Caki2 (cell line): ENCODE measurements at places on chromosomes 1 and 21. TPM values are rescaled to one million over a fixed set of nuclear protein-coding genes. Genes with fewer than 3 reads are reported as not detected.

DNA sequence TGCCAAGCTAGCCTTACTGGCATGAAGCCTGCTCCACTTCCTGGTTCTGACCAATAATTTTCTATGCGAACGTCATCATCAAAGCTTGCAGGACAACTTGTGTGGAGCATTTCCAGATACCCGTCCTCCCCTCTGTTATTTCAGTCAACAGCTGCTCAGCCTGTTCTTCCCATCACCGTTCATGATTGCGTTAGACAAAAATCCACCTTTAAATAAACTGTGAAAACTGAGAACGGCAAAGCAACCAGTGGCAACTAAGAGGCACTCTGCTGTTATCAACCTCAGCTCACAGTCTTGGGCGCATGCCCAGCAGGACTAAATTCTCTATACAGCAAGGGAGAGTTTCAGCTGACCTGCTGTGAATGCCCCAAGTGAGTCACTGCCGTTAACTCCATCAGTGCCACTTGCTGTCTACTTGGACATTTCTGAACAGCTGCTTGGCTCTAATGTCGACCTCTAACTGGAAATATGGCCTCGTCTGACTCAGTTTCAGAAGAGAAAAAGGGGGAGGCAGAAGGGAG is 207.4 kb upstream of the RUNX1 start:
- peak; percentile 90 for DNase-seq

DNA sequence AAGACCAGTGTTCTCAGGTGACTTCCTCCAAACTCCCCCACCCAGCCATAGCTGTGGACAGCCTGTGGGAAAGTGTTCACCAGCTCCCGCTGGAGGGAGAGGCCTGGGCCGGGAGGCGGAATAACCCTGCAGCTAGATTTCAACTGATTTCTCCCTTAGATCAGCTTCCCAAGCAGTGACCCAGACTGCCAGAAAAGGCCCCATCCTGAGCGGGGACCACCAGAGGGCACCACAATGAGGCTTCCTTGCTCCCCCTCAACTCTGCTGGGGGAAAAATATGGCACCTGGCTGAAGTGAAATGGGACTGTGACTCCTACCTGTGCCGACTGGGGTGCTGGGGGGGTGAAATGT is 50.8 kb downstream of the RHBG start:
- no peak for DNase-seq

DNA sequence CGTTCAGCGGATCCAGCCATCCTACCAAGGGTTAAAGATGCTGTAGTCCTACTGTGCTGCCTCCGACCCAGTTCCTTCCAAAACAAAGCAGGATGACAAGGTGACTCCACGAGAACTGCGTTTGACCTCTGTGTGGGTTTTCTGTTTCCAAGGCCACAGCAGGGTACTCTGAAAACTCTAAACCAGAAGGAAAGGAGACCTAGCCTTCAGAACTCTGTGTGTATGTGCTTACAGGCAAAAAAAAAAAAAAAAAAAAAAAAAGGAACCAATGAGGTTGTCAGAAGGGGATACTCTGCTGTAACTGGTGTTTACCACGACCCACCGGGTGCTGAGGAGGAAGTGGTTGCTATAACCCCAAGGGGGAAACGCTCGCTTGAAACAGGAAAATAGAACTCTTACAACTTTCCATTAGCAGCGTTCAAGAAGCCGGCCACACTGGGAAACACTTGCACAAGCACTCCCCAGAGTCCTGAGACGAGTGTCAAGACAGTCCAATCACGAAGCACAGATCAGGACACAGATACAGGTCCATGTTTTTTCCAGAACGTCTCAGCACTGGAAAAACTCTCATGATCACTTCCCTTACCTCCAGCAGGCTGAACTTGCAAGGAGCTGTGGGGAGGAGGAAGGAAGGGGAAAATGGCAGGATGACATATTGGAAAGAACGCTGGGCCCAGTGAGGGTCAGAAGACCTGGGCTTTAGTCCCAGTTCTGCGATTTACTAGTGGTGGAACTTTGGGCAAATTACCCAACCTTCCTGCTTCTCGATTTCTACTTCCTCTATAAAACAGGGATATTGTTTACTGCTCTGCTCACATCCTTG is 64.0 kb downstream of the ITPKB start:
- DNase-seq, result no peak

DNA sequence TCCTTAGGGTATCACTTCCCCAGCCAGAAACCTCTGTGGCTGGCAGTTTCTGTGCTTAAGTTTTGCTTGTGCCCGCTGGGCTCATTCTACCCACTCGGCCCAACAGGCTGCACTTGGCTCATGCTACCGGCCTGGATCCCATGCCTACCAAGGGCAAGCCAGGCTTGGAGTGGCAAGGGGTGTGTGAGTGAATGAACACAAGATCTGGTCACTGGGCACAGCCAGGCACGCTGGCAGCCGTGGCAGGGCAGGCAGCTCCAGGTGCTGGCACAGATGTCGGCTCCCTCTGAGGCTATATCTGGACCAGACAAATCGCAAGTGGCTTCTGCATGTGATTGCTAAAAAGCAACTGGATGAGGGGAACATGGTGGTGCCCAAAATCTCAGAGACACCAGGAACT is 740.5 kb upstream of the B3GALT2 start:
- no peak for DNase-seq

DNA sequence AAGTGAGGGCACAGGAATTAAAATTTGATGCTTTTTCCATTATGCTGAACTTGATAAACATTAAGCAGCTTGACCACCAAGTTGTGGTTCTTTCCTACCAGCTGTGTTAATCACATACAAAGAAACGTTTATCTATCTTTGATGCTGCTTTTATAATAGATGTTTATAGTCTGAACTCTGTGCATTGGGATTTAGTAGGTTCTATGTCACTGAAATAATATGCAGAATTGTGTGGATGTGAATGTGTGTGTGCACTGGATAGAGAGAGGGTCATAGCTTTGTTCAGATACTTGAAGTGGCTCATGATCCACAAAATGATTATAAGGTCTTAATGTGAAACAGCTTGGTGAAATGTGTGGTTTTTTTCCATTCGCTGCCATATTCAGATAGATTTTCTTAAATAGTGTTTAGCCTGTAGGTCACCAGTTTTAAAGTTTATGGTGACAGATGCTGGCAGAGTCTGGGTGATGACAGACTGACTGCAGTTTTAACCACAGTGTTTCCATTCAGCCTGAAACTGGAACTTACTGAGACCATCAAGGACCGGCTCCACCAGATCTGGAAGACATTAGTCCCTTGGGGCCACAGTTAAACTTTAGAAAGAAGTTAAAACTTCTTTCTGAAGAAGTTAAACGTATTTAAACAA is 10.2 kb downstream of the DDI2 start:
- DNase-seq, result no peak

DNA sequence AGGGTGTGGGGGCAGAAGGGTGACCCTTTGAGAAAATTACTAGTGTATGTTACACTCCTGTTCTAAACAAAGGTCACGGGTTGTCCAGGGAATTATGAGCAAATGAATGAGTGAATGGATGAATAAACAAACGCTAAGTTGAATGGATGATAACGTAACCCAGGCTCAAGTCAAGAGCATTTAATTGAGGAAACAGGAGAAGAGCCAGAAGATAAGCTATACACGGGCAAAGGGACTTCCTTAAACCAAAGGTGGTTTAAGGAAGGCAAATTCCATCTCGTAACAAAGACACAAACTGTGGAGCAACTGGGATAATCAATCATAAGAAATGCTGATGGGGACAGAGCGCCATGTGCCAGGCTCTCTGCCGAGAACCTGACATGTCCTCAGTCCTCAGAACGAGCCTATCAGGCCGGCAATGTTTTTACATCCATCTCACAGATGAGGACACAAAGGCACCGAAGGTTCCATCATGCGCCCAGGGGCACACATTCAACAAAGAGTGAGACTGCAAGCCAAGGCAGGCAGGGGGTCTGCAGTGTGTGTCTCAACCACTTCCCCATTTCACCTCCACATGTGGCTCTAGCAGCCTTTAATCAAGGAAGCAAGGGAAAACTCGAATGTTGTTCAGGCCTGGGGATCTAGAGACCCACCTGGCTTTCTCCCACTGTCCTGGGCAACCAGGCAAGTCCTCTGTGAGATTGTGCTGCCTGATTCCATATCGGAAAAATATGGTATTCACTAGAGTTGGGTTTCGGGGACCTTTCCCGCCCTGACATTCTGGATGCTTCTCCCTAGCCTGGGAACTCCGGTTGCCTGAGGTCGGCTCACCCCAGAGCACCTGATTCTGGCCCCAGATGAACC is 126.8 kb upstream of the EDN2 start:
- no peak for DNase-seq

- no peak for DNase-seq
These were observed 75.0 kb upstream of the DPT start for GRCh38 chr1:168803806-168804510.

DNA sequence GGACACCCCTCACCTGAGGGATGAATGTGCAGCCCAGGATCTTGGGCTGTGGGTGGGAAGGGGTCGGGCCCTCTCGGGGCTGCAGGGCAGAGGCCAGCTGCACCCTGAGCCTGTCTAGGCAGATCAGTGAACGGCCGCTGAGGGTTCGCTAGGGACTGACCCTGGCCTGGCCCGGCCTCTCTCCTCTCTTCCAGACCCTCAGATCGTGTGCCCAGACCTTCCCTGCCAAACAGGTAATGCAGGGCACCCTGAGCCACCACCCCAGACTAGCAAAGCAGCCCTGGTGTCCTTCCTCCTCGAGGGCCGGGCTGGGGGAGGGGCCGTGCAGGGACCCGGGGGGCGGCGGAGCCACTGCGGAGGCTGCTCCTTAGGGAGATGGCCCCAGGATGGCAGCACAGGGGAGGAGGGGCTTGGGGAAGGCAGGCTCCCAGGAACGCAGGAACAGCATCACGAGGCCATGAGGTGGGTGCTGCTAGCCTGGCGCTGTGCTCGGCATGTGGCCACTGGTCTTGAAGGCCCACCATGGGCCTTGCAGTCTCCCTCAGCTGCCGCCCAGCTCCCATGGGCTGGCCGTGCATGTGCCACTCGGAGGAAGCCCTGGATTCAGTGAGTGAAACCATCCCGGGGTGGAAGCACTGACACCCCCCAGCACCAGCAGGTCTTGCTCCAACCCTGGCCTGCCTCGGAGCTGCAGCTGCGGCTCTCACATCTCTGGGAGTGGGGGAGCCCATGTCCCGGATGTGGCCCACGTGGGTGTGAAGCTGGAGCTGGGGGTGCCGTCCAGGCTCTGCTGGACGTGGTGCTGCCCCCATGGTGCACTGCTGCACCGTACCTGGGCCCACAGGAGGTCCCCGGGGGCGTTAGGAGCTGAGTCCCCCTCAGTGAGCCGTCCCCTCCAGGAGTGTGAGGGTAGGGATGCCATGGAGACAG is 28.7 kb downstream of the COL6A2 start:
- no peak for DNase-seq

DNA sequence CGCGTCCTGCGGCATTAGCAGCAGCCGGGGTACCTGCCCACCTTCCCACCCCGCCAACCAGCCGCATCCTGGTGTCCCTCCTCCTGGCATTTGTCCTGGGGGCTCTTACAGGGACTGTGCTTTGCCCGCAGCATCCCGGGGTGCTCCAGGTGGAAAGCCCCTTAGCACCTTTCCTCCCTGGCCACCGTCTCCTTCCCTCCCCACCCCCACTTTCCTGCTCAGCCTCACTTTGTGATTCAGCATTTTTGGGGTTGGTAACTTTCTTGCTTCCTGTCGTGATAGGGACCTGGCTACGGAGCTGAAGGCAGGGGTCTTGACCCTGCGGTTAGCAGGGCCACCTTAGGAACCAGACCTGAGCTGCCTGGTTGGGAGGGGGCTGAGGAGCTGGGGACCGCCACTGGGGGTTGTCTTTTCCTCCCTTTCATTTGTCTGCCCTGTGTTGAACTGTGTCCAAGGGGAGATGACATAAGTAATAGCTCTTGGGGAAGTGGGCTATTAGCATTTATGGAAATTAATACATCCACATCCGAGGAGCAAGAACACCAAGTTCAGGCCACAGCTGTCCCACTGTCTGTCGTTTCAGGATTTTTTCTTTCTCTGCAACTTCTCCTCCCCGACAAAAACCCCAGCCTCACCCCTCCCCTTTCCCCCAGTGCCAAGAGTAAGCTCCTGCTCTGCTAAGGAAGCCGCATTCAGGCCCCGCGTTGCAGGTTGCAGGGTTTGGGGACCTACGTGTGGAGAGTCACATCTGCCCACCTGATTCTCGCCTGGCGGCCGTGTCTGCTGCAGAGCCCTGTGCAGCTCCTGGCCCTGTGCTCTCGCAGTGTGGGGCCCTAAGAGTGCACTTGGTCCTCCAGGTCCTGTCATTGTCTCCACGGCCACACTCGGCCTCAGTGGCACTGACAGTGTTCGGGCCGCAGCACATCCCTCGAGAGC is 1.6 kb upstream of the NPHP4 start:
- peak; percentile 17 for DNase-seq

- no peak for DNase-seq
These were observed 19.2 kb upstream of the PIGK start for GRCh38 chr1:77238462-77238861.

Gene DISC1
- 0.91 and 3.5 TPM in 2 replicates for total RNA-seq
